Left cardiac atrium (tissue), 4 donors: ENCODE measurements at places on chromosomes 11 and 22. TPM values are rescaled to one million over a fixed set of nuclear protein-coding genes. Genes with fewer than 3 reads are reported as not detected.

The RASL10A gene
- 1.0 TPM for total RNA-seq

The PGA4 gene
- 0.41 TPM for total RNA-seq

The ACCS gene
- total RNA-seq = 9.1 TPM

The PGA3 gene
- total RNA-seq = 3.6 TPM

The LRRC55 gene
- total RNA-seq = 0.12 TPM

The ARVCF gene
- 13.4 TPM for total RNA-seq

The PYGM gene
- 48.6 TPM for total RNA-seq

The C11orf21 gene
- 4.8 TPM for total RNA-seq

DNA sequence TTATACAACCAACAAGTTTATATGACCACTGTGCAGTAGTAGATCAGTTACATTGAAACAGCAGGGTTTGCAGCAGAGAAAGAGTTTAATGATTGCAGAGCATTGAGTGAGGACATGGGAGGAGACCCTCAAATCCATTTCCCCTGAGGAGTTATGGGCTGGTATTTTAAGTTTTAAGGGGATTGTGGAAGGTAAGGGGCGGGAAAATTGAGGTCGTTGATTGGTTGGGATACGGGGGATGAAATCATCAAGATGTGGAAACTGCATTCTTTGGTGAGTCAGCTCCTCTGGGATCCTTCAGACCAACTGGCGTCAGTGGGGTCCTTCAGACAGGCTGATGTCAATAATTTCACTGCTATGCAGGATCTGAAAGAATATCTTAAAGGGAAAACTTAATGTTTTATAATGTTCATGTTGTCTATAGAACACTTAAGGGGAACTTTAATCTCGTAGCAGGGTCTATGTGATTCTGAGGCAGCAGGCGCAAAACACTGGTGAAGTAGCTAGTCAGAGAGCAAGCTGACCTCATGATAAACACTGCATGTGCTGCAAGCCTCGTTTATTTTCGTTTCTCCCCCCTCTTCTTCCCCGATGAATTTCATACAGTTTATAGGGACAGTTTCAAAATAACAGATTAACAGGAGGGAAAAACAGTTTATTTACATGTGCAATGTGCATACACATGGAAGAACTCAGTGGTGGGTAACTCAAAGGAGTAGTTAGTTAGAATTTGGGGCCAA is 17.4 kb upstream of the BACE1-AS start:
- DNase-seq = no peak

GRCh38 chr22:47000888-47001287 is 238.4 kb downstream of the TBC1D22A start:
- no peak for DNase-seq

- DNase-seq = no peak
These were observed 46.7 kb downstream of the DSCAML1 start for GRCh38 chr11:117750357-117750756.

GRCh38 chr11:86143087-86144030 is 74.5 kb upstream of the PICALM start:
- DNase-seq = peak; percentile 27

DNA sequence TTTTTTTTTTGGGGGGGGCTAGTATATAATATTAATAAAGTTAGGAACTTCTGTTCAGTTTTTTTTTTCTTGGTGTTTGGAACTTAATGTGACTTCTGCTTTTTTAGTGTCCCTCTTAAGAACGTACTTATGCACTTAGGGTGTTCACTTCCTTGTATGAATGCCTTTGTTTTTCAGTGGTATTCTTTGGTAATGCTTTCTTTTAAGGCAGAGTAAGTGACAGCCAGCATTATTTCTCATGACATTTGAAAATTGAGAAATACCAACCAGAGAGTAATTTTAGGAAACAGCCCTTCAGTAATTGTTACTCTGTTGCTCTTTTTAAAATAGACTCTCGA is 2.4 kb downstream of the GRK3 start:
- DNase-seq = no peak

- DNase-seq = no peak
These were observed 76.1 kb downstream of the PRR5L start for GRCh38 chr11:36372101-36372771.

- peak; percentile 77 for DNase-seq
These were observed 146.5 kb downstream of the CCDC34 start for GRCh38 chr11:27216270-27217149.

GRCh38 chr11:3091846-3092602 is 34.8 kb upstream of the CARS1 start:
- peak; percentile 68 for DNase-seq

GRCh38 chr11:113577356-113578032 is 102.3 kb upstream of the DRD2 start:
- no peak for DNase-seq

GRCh38 chr11:59171508-59172322 is at the start of gene DTX4:
Gene DTX4 (plus strand): TSS chr11:59172132. CDS start chr11:59172596, 464 bp downstream.
- peak; percentile 95 for DNase-seq

GRCh38 chr11:12414611-12415010 is 37.2 kb downstream of the PARVA start:
- no peak for DNase-seq

DNA sequence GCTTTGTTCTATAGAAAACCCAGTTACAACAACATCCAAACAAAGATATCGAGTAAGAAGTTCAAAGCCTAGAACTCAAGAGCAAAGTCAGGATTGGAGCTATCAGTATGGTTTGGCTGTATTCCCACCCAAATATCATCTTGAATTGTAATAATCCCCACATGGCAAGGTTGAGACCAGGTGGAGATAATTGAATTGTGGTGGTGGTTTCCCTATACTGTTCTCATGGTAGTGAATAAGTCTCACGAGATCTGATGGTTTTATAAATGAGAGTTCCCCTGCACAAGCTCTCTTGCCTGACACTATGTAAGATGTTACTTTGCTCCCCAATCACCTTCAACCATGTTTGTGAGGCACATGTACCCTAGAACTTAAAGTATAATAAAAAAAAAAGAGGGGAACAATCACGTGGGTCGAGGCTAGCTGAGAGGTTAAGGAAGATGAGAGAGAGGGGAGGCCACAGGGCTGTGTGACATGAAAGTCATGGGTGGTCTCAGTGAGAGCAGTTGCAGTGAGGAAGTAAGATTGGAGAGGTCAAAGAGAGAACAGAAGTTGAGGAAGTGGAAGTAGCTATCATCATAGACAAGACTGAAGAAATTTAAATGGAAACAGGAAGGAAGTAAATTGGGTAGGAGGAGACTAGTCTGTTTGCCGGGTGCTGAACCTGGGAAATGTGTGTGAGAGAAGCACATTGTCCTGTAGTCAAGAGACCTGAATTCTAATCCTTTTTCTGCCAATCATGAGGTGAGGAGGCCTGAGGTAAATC is 80.1 kb upstream of the CD44 start:
- DNase-seq = no peak

DNA sequence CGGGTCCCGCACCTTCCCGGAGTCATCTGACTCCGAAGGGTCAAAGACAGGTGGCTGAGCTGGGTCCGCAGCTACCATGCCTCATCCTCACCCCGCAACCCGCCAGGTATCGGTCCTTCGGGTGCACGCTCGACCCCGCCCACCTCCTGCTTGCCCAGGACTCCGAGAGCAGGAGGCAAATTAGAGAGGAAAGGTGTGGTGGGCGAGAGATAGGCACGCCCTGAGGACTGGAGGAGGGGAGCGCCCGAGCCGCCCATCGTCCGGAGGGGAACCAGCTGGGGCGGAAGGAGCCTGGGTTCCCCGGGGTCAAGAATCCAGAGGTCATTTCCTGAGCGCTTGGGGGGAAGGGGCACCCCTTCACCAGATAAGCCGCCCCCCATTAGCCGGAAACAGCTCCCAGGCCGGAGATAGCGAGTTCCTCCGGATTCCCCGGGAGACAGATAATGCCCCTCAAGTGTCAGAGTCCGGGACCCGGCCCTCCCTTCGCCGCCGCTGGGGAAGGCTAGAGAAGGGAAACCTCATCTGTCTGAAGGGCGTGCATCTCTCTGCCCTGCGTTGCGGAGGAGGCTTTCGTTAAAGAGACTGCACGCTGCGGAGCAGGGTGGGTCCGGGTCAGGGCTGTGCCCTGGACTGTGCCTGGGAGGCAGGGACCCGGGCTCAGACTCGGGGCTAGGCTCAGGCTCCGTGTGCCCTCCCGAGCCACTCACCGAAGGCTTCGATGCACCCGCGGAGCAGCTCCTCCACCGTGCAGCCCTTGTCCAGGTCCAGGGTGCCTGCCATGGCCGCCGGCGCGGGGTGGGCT is 1.7 kb downstream of the RASGRP2 start:
- DNase-seq = peak; percentile 61

DNA sequence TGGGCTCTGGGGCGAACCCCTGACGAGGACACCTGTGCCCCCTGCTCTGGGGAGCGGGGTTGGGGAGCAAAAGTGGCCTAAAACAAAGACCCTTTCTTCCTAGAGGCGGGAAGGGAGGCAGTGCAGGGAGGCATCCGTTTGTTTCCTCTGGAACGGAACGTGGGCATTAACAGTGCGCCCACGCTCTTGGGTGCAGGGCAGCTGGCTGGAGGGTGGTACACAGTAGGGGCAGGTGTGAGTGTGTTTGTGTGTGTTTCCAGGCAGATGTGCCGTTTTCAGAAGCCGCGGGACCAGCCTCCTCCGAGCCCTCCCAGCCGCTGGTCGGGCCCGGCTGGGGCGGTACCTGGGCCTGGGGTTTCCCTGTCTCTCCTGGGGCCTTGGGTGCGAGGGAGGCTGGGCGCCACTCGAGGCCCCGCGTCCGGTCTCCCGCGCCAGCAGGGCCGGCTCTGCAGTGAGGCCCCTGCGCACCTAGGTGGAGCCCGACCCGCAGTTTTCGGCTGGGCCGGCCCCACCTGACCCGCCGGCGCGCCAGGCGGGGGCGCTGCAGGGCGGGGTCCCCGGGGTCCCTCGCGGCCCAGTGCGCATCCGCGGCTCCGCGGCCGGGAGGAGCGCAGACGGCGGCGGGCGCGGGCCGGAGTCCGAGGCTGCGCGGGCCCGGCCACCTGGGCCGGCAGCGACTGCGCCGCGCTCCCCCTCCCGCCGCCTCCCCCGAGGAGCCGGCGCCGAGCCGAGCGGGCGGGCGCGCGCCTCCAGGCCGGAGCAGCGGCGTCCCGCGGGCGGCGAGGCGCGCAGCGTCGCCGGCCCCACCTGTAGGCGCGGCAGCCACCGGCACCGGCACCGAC is 1252.7 kb downstream of the BRD1 start:
- peak; percentile 44 for DNase-seq

DNA sequence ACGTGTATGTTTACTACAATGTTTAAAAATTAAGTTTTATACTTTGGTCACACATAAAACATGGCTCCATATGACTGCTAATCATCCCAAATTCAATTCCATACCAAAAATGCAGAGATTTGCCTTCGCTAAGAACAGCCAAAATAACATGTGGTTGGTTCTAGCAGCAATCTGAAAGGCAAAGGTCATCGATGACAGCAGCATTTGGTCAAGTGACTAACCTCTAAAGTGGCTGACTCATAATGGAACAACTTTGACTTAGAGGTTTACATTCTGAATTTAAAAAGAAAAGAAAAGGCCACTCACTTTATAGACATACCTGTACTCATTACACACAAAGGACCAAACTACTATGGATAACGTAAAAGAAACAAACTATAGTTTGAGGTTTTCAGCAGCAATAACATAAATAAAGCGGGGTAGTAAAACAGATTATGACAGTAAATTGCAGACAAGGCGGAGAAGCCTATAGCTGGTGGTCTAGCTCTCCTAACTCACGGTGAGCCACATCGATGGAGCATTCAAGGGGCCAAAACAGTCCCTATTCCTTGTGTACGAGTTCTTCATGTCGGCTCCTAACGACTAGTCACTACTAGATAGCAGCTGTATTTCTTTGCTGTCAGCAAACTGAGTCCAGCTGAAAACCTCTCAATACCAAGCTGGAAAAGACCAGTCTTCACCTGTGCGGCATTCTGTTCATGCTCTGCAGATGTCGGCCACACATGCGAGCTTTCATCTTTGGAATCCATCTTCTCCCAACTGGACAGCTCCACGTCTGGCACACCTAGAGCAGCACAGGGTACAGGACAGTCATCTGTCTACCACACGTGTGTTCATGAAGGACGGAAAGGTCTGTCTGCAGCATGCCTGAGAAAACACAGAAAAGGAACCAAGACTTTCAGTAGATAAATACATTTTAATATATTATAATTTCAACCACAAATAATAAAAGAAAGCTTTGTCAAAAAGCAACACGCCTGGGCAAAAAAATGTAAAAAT is 42.1 kb downstream of the PRDM10 start:
- DNase-seq = no peak
